Brain pericyte (primary cell): ENCODE measurements at places on chromosomes 6 and 20.

DNA sequence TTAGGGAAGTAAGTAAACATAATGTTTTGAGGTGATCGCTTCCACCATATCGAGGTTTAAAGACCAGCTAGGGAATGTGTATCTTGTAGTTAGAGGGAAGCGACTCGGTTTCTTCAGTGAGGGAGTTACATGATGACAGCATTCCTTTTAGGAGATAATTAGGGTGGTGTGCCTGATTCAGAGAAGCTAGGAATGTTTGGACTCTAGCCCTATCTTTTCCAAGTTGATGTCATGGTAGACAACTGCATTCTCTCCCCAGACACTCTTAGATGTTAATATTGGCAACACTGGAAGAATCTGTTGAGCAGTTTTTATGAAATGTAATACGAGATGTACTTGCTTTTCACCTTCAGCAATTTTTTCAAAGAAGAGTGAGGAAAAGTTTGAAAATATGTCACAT is 12.9 kb upstream of the HIVEP1 start:
- no peak for DNase-seq

GRCh38 chr6:17021539-17021889 is 80.3 kb upstream of the STMND1 start:
- no peak for DNase-seq

DNA sequence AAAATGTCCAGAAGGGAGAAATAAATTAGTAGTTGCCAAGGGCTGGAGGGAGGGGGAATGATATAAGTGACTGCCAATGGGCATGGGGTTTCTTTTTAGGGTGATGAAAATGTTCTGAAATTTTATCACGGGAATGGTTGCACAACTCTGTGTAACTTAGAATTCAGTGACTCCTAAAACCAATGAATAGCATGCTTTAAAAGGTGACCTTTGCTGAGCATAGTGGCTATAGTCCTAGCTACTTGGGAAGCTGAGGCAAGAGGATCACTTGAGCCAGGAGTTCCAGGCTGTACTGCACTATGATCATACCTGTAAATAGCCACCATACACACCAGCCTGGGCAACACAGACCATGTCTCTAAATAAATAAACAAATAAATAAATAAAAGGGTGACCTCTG is 109.0 kb downstream of the ATG5 start:
- DNase-seq, result no peak

GRCh38 chr6:49462599-49462926 is 490 bp downstream of the MMUT start:
- no peak for DNase-seq

DNA sequence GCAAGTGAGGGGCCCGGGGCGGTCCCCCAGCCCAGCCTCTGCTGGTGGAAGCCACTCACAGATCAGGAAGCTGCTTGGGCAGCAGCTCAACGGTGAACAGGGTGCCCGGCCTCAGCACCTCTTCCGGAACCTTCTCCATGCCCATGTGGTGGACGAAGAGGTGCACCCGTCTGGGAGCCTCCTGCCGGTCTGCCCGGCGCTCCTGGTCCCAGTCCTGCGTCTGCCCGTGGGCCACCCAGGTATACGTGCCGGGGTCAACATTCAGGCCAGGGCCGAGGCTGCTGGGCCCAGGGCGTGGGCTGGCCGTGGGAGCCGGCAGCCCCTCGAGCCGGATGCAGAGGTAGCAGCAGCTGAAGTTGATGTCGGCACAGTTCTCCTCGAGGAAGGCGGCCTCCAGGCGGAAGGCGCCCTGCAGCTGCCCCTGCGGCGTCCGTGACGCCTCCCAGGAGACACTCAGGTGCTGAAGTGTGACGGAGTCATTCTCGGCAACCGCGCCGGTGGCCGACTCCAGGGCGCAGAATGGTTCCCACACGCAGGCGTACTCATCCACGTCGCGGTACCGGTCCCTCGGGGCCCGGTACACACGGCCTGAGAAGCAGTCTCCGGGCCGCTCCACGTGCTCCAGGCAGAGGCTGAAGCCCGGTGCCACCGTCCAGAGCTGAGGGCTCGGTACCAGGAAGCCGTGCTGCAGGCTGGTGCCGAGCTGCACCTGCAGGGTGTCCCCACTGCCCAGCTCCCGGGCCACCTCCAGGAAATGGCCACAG is 8.7 kb downstream of the FNDC11 start:
- no peak for DNase-seq

- no peak for DNase-seq
Observed at GRCh38 chr6:157185171-157185570, 138.1 kb downstream of the TMEM242 start.

DNA sequence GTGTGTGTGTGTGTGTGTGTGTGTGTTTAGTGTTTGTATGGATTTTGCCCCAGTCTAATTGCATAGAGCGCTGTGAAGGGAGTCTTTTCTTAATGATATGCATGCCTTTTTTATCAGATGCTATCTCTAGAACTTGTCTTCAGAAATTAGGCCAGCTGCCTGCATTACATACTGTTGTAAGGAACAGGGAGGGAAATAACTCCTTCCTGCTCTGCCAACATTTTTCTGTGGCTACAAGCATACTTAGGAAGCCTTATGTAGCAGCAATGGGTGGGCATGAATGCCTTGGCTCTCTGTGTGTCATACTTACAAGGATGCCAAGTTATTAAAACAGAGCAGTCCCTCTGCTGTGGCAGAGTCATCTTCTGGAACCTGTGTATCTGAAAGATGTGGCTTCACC is 8.0 kb upstream of the COL21A1 start:
- DNase-seq, result no peak

DNA sequence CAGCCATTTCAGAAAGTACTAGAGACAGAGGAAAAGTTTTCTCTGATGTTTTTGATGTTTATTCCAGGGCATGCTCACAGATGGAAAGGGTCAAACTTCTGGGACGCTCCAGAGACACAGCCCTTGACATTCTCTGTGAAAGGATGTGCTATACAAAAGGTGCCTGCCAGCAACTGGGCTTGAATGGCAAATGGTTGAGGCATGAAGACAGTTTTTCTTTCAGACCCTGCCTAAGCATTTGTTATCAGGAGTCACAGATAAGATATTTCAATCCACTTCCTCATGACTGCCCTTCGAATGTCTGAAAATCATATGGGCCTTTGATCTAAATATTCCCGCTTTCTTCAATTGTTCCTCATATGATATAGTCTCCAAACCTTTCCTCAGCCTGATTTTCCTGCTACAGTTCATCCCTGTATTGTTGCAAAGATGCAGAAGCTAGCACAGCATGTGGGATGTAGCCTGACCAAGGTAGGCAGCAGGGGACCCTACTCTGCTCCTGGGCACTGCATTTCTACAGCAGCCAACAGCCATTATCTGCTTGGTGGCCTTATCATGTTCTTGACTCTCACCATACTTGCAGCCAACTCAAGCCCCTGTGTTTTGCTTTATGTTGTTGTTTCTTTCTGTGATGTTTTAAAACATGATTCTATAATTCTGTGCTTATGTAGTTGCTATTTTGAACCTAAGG is 14.6 kb upstream of the TXLNB start:
- no peak for DNase-seq

DNA sequence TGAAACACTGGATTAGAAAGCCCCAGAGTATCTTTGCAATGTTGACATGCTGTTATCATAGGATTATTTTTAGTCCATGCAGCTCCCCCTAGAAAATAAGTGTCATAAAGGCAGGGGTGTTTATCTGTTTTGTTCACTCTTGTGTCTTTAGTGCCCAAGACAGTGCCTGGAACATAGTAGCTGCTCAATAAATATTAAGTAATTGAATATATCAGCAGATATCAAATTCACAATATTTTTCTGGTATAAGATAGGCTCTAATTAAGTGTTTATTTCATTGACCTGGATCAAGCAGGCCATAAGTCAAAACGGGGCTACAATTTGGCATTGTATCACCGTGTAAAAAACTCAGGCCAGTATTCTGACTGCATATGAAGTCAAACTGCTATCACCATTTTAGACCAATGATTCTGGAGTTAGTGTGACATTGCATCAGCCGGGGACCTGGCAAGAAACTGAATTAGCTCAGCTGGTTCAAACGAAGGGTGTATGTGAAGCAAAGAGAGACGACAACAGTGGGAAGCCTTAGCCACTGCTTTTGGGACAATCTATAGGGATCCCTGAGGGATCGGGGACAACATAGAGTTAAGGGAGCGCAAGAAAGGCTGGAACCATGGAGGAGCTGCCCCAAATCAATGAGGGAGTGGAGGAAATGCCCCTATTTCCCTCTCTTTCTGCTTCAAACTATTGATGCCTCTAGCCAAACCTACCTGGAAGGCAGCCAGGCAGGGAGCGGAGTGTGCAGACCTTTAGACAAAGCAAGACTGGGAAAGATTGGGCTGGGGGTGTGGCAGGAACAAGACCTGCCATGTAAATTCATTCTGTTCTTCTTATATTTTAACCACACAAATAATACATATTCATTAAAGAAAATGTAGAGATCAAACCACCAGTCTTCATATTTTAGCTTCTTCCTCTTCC is 112.2 kb downstream of the PLEKHG1 start:
- DNase-seq, result no peak

GRCh38 chr6:12395898-12396297 is 105.7 kb downstream of the EDN1 start:
- DNase-seq, result no peak

DNA sequence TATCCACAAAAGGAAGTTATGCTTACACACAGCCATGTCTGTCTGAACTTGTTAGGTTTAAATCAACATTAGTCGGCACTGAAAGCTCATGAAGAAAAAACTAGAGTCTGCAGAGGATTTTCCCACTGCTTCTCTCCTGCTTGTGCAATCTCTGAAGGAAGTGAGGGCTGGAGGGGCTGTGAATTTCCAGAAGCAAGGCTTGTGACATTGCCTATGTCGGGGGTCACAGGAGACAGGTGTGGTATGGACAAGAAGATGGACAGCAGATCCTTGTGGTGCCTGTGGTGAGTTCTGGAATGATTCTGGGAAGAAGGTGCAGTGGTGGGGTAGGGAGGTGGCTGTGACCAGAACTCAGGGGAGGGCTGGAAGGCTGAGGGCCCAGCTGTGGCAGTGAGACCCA is 84.3 kb upstream of the TRAF3IP2 start:
- no peak for DNase-seq

DNA sequence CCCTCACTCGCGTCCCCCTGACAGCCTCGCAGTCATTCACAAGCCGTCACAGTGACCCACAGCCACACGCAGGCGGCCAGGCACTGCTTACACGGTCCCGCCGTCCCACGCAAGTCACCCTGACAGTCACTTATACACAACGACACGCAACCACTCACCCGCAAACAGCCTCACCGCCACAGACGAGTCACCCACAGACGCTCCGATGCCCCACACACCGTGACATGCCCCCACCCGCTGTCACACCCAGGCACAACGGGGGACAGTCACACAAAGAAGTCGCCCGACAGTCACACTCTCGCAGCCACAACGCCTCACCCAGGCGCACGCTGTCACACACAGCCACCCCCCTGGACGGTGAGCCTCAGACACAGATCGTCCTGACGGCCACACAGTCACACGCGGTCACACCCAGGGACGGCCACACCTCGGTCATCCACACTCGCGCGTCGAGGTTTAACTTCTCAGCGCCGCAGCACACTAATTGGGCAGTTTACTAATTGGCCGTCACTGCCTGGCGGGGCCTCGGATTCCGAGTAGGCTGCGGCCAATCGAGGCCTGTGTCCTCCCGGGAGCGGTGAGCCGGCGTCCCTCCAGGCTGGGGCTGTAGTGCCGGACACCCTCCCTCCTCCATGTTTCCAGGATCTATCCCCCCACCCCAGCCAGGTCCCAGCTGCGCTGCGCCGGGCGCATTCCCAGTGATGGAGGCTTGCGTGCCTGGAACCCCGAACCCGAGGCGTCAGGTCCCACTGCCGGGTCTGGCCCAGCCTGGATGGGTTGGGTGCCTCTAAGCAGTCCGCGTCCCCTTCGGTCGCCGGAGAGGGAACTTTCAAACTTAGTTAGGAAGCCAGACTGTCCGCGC is 790 bp downstream of the TOX2 start:
- no peak for DNase-seq

- DNase-seq, result no peak
Observed at GRCh38 chr6:92377137-92377536, 1042.2 kb downstream of the EPHA7 start.

DNA sequence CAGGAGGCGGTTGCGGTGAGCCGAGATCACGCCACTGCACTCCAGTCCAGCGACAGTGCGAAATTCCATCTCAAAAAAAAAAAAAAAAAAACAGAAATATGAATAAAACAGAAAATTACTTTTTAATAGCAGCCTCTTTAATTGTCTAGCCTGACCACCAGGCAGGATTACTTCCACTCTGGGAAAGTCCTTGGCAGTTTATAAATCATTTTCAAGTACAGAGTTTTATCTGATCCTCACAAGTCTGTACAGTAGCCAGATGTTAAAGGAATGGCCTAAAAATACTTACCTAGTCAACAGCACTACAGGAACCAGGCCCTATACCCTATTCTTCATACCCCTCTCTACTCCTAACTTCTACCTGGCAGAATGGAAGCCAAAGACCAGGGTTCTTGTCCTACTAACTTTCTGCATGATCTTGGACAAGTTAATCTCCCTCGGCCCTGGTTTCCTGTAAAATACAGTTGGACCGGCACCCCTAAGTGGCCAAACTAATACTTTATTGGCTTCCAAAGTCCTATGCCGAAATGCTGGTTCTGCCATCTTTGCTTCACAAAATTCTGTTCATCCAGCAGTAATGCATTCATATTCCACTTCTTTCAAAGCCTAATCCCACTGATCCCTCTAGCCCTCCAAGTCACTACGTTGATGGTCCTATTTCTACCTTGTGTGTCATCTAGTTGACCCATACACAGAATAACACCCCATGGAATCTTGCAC is 1.9 kb downstream of the EIF2S2 start:
- DNase-seq, result no peak

DNA sequence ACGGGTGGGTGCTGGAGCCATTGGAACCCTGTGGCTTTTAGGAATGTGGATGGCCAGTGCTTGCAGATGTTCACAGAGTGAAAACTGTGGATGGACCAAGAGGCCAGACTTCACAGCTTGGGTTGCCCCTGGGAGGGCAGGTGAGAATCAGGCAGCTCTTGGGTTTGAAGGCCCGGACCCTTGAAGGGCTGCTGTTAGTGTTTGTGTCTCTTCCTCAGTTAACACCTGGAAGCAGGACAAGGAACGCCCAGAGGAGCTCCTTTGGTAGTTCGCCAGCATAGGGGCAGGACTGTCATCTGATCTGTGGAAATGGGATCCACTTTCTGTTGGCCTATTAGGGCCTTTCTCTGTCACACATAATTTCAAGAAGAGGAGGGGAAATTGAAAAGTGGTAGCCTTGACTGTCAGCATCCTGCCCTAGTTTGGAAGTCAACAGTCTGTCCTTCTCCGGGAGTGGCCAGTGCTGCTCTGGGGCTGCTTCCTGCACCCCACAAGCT is 43.6 kb downstream of the RIOK1 start:
- DNase-seq, result no peak

GRCh38 chr6:162234631-162235030 is 492.9 kb downstream of the PRKN start:
- no peak for DNase-seq

DNA sequence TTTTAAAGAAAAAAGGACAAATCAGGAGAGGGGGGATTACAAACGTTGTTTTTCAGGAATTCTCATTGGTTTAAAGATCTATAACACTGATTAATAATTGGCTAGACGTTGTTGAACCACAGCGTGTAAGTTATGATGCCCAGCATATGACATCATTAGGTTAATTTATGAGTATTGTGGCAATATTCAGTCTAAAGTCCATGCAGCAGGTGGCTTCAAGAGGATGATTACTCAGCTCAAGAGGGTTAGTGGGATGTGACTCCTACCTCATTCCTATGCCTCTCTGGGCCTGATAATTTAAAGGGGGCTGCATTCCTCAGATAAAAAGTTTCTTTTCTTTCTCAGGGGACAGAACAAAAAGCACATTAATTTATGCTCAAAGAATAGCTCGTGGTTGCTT is 1309.0 kb downstream of the EPHA7 start:
- no peak for DNase-seq

GRCh38 chr6:22082218-22082617 is 214.6 kb downstream of the PRL start:
- no peak for DNase-seq
